ENCODE measurements at places on chromosomes 11 and 22.

GRCh38 chr22:40463017-40463631 lies 92.7 kb downstream of the SGSM3 start:
- H3K4me3 ChIP-seq = peak overlapping the region; percentile 97
- H3K27me3 ChIP-seq = no peaks in the 10 kb centered on the region
- H3K36me3 ChIP-seq = peaks cover 34% of the 10 kb centered on the region
- DNase-seq = peak; percentile 51

DNA sequence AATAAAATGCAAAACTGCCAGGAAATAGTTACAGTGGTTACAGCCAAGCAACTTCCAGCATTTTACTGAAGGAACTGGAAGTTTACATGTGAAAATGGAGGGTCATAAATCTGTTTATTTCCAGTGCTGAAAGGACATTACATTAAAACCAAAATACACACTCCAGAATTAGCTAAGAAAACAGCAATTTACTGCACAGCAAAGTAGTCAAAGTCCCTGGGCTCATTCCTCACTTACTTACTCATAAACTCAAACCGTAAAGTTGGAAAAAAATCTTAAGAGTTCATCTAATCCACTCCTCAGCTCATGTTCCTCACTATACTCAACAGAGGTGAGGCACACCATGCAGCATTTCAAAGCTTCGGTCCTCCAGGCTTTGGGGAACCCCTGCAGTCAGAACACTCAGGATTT lies 17.4 kb downstream of the CTSC start:
- no peak overlapping the region for H3K27ac ChIP-seq
- no peak for DNase-seq
- no peaks in the 10 kb centered on the region for H3K27me3 ChIP-seq
- peaks cover 4% of the 10 kb centered on the region for H3K4me1 ChIP-seq
- peaks cover 35% of the 10 kb centered on the region for H3K36me3 ChIP-seq

- no peaks in the 10 kb centered on the region for H3K27me3 ChIP-seq
- H3K27ac ChIP-seq = peak overlapping the region; percentile 59
- no peak overlapping the region for H3K4me3 ChIP-seq
- peaks cover 57% of the 10 kb centered on the region for H3K4me1 ChIP-seq
These were observed 5.5 kb upstream of the PIM3 start for GRCh38 chr22:49954991-49955580.

DNA sequence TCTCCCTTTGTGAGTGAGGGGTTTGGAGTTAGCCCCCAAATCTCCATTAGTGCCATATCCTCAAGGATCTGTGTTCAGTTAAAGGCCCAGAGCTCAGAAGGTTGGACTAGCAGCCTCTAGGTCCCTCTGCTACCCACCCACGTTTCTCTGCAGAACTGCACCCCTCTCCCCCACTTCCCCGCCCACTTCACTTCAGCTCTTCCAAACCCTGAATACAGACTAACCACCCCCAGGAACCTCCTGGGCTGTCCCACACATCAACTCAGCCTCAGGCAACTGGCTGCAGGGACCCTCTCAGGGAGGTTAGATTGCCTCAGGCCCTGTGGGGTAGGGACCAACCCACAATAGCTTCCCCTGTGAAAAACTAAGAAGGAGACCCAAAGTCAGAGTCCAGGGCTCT lies 840 bp downstream of the VPREB3 start:
- peak overlapping the region; percentile 82 for H3K27ac ChIP-seq
- no peaks in the 10 kb centered on the region for H3K27me3 ChIP-seq
- DNase-seq = no peak
- peaks cover 46% of the 10 kb centered on the region for H3K4me1 ChIP-seq
- H3K4me3 ChIP-seq = peak overlapping the region; percentile 77
- peaks cover 7% of the 10 kb centered on the region for H3K36me3 ChIP-seq

DNA sequence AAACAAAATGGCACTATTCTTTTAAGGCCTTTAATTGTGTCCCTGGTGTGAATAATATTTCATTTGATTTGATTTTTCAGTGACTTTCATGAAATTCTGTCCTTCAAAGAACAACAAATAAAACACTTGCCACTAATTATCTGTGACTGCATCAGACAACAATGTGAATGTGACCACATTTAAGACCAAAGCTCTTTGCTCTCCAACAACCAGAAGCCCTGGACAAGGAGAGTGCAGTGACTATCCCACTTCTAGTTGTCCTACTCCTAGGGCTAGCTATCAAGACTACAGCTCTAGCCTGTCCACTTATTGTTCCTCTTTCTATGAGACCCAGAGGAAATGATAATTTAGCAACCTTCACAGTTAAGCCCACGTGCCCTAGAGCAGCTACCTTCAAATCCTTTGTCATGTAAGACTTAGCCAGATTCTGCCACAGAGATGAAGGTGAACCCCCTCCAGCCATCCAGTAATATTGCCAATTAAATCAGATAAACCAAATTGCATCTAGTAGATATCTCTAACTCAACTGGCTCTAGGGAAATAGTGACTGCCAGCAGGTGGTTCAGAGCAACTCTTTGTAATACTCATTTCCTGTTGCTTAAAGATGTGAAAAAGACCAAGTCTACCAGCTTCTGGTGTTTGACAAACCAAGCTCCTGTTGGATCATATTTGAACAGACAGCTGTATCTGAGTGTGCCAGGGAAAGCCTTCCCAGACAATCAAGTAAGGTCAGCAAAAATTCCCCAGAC lies 142.6 kb upstream of the BLID start:
- no peak overlapping the region for H3K27ac ChIP-seq
- H3K4me3 ChIP-seq = no peak overlapping the region
- DNase-seq = no peak
- H3K27me3 ChIP-seq = peaks cover 9% of the 10 kb centered on the region

- peak overlapping the region; percentile 82 for H3K4me3 ChIP-seq
- H3K27ac ChIP-seq = no peak overlapping the region
- H3K36me3 ChIP-seq = no peaks in the 10 kb centered on the region
- peaks cover 17% of the 10 kb centered on the region for H3K4me1 ChIP-seq
- peaks cover 72% of the 10 kb centered on the region for H3K27me3 ChIP-seq
These were observed 758 bp downstream of the GALNT18 start for GRCh38 chr11:11620921-11621572.

- H3K4me3 ChIP-seq = no peak overlapping the region
- peaks cover 21% of the 10 kb centered on the region for H3K36me3 ChIP-seq
- H3K4me1 ChIP-seq = no peaks in the 10 kb centered on the region
- no peak overlapping the region for H3K27ac ChIP-seq
- H3K27me3 ChIP-seq = no peaks in the 10 kb centered on the region
These were observed 368.3 kb upstream of the SYN3 start for GRCh38 chr22:33426451-33426850.

GRCh38 chr11:66242095-66242765 lies 26.2 kb upstream of the RAB1B start:
- H3K27me3 ChIP-seq = no peaks in the 10 kb centered on the region
- H3K27ac ChIP-seq = peak overlapping the region; percentile 86
- DNase-seq = no peak
- peaks cover 25% of the 10 kb centered on the region for H3K4me1 ChIP-seq

DNA sequence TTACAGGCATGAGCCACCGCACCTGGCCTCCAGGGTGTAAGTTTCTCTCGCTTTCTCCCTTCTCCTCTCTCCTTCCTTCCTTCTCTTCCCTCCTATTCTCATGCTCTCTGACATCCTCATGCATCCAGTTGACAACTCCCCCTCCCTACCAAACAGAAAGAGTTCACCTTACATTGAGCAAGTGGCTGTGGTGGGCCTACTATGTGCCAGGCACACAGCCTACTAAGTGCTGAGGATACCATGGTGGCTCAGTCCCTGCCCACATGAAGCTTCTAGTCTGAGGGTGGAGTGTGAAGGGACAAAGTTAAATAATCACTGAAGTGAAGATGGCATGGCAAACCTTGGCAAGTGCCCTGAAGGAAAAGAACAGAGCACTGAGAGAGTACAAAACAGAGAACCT lies 9.6 kb upstream of the DAGLA start:
- H3K36me3 ChIP-seq = peaks cover 2% of the 10 kb centered on the region
- DNase-seq = no peak
- no peaks in the 10 kb centered on the region for H3K4me1 ChIP-seq
- no peak overlapping the region for H3K4me3 ChIP-seq

DNA sequence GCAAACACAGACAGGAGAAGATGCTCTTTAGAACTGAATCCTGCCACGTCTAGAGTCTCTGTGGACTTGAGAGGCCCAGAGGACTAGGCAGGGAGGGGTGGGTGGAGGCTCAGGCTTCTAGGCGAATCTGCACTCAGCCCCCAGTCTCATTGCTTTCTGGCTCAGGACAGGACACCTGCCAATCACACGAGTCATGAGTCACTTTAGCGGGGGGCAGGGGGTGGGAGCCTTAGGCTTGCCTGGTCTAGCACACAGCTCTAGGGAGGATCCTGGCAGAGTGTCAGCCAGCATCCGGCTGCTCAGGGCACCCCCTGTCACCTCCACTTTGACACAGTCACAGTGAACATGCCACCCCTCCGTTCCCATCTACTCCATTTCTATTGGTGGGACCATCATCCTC lies 167.7 kb downstream of the CEP164 start:
- H3K4me1 ChIP-seq = peaks cover under 1% of the 10 kb centered on the region
- H3K4me3 ChIP-seq = no peak overlapping the region
- no peak overlapping the region for H3K27ac ChIP-seq
- peaks cover 6% of the 10 kb centered on the region for H3K27me3 ChIP-seq
- no peaks in the 10 kb centered on the region for H3K36me3 ChIP-seq

- H3K4me3 ChIP-seq = peak overlapping the region; percentile 2
- H3K27me3 ChIP-seq = no peaks in the 10 kb centered on the region
- peaks cover 12% of the 10 kb centered on the region for H3K36me3 ChIP-seq
- no peak for DNase-seq
These were observed 12.4 kb upstream of the DSCAML1 start for GRCh38 chr11:117809236-117810055.

GRCh38 chr11:2302896-2303626 lies 1.2 kb downstream of the TSPAN32 start:
- H3K36me3 ChIP-seq = no peaks in the 10 kb centered on the region
- no peak for DNase-seq
- peak overlapping the region; percentile 95 for H3K4me3 ChIP-seq

DNA sequence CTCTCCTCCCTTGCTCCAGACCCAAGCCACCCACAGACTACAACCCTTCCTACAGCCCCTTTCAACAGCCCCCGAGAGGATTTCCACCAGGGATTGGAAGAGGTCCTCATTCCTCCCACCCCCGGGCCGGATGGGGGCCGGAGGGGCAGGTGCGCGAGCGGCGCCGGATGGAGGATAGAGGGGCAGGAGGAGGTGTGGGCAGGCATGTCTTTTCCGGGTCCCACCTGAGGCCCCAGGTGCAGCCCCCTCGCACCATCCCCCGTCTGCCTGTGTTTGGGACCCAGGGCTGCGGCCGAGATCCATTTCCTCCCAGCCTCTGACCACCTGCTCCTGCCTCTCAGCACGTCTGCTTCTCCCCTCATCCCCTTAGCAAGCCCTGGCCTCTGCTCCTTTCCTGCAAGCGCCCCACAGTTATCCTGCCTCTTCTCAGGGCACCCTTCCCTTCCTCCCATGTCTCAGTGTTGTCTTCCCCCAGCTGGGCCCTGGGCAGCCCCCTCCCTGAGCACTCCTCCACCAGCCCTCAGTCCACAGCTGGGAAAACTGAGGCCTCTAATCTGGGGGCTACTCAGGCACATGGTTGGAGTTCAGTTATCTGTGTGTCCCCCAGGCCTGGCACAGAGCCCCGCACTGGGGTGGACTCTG lies 19.3 kb upstream of the CBX7 start:
- H3K4me3 ChIP-seq = peak overlapping the region; percentile 82
- H3K27ac ChIP-seq = peak overlapping the region; percentile 73
- DNase-seq = no peak
- peaks cover 53% of the 10 kb centered on the region for H3K4me1 ChIP-seq
- no peaks in the 10 kb centered on the region for H3K36me3 ChIP-seq

DNA sequence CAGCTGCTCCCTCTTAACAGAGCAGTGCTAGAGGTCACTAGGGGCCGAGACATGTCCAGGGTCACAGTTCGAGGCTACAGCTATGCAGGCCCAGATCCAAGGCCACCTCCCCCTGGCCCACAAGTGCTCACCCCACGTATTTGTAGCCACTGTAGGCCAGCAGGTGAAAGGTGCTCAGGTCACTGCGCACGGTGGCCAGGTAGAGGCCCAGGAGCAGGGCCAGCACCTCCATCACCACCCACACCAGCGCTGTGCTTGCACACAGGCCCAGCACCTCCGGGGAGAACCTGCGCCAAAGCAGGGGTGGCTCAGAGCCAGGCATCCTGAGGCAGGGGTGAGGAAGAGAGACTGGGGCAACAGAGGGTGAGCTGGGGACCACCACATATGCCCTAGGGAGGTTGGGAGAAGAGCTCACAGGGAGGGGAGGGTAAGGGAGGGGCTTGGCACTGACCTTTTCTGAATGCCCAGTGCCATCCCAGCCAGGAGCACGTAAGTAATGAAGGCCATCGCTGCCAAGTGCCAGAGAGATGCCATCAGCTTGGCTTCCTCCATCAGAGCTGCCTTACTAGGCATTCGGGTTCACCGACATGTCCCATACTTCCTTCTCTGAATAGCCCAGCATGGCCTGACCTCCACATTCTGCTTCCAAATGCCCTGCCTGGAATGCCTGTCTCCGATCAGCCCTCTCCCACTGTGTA lies 3.5 kb downstream of the YIF1A start:
- H3K4me1 ChIP-seq = peaks cover 64% of the 10 kb centered on the region
- no peaks in the 10 kb centered on the region for H3K27me3 ChIP-seq
- peak overlapping the region; percentile 20 for H3K27ac ChIP-seq

DNA sequence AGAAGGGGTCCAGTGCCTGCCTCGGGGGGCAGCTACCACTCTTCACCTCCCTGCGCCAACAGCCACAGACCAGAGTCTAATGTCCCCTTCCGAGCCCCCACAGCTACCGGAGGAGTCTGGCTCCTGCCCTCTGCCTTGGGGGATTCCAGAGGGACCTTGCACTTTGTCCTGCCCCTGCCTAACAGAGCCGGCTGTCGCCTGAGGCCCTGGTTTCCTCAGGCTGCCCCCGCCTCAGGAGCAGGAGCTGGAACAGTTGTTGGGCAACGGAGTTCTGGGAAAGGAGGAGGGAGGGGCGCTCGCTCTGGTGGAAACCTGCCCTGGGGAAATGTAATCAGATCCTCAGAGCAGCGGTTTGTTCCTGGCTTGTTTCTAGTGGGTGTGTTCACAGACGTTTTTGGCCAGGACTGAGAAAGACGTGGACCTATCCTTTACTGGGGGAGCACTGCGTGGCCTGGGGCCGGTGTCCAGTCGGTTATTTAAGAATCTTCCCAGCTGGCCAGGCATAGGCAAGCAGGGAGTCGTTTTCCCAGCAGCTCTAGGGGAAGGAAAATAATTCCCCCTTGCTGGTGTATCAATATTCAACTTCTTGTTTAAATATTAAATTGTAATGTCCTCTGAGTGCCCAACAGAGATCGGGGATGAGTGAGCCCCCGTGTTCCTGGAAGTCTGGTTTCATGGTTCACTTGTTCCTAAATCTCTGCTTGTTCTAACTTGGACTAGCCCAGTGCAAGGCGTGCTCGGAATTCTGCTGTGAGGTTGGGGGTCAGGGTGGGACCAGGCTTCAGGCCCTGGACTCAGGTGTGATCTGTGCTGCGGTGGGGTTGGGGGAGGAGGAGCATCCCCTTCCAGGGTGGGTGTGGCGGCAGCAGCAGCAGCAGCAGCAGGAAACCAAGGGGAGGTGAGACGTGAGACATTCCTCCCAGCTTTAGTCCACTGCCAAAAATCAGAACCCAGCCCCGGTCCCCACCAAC lies 32.1 kb downstream of the A4GALT start:
- peaks cover 4% of the 10 kb centered on the region for H3K27me3 ChIP-seq
- no peak overlapping the region for H3K27ac ChIP-seq
- no peaks in the 10 kb centered on the region for H3K36me3 ChIP-seq
- H3K4me3 ChIP-seq = no peak overlapping the region

Measured in stimulated activated naive B cell treated with anti-CD40 and anti-IgM and Interleukin-4, amounts not matched to agents 10 μg/mL and 1 μg/mL and 100 μg/mL, for 72 hours (primary cell).